ENCODE measurements at places on chromosomes 1 and 21. TPM values are rescaled to one million over a fixed set of nuclear protein-coding genes. Genes with fewer than 3 reads are reported as not detected.

Gene MIS18A
- total RNA-seq: 20.1 TPM

Gene WARS2
- 9.3 TPM for total RNA-seq

Gene LHX8
- total RNA-seq: not detected

Gene TRNP1
- total RNA-seq: 35.4 TPM

Gene NBPF4
- not detected for total RNA-seq

Gene CD84
- total RNA-seq: not detected

Gene FCGR3B
- not detected for total RNA-seq

Gene HJV
- total RNA-seq: not detected

Gene ADAMTS5
- total RNA-seq: not detected

Gene SLAMF9
- total RNA-seq: 32.0 TPM
